ENCODE measurements at places on chromosomes 11 and 22.

DNA sequence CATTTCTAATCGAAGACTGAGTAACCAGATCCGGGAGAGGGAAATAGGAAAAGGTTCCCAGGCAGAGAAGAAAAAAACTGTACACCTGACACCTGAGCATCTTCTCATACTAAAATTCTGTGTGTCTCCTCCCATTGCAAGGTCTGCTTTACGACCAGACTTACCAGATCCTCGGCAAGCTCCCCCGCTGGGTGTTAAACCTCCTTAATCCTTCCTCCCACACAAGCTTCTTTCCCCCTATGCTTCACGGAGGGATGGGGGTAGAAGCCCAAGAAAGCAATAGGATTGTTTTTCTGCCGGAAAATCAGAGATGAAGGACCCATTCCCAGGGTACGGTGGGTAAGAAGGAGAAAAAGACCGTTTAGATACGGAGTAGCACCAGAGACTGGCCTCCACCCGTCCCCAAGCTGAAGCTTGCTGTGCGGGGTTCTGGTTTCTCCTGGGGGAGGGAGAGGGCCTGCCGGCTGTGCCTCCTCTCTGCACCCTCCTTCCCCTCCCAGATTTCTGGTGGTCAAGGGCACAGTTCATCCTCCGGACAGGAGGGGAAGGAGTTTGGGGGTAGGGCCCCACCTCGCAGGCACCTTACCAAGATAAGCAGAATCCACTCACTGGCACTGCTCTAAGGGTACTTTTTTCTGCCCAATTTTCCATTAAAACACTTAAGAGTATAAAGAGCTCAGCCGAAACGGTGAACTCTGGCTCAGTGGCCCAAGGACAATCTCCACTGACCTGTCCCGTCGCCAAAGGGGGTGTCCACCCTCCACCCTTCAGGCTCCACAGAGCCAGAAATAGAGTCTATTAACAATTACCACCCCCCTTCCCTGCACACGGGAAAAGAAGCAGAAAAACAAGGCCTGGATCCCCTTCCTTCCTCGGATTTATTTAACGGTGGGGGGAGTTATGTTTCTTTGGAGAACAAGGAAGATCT lies 1.2 kb downstream of the TOB2 start:
- DNase-seq: peak; percentile 31

DNA sequence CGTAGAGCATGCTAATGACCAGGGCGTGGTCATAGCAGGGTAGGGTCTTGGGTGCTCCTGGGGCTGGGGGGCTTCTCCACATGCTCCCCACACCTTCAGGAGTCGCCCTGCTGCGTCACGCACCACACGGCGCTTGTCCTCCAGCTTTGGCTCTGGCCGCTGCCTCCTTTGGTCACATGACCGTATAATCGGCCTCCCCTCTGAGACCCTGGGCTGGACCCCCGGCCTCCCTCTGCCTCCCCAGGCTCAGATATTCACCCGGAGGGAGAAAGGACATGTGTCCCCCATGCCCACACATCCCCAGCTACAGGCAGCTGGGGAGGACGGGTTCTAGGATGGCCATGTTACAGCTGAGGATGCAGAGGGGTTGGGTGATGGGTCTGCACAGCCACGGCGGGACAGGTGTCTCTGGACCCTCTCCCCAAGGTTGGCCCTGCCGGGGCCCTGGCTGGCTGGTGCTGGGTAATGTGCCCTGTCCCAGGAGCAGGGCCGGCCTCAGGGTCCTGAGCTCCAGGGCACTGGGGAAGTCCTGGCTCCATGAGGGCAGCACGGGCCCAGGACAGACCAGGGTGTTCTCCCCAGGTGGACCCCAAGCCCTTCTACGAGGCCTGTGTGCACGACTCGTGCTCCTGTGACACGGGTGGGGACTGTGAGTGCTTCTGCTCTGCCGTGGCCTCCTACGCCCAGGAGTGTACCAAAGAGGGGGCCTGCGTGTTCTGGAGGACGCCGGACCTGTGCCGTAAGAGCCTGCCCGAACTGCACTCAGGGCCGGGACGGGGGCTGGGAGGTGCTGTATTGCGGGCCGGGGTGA lies 14.5 kb downstream of the MUC2 start:
- no peak for DNase-seq

DNA sequence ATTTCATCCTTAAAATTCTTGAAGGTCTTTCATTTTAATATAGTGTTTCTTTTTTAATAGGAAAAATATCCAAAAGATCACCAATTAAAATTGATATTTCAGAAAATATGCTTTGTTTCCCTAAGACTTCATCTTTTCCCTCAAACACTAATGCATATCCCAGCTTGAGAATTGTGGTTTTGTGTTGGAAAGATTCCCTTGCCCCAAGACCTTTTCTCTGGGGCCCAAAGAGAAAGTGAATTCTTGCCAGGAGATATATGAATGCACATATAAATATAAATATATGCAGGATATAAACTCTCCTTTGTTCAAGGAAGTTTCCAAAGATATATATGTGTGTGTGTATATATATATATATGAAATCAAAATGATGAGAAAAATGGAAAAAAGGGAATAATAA lies 241.2 kb downstream of the FAM76B start:
- DNase-seq: no peak

DNA sequence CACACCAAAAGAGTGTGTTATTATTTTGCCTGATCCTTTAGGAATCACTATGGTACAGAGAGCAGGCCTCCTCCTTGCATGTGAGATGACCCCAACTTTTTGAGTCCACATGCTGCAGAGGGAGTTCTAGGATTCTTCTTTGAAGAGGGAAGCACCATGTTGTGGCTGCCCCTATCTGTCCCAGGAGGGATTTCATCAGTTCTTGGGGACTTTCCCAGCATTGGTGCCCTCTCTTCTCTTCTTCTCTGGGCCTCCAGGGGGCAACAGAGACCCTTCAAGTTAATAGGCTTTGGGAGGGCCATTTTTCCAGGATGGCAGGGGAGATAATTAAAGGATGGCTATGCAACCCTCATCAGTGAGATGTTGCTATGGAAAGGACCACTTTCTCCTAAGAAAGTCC lies 3.6 kb downstream of the MMP1 start:
- DNase-seq: peak; percentile 54

GRCh38 chr11:70176940-70177689 lies 26.0 kb upstream of the FADD start:
- no peak for DNase-seq

GRCh38 chr22:44648821-44649565 lies 53.0 kb upstream of the PRR5 start:
- no peak for DNase-seq

GRCh38 chr11:69044111-69045013 lies 4.4 kb upstream of the TPCN2 start:
- peak; percentile 65 for DNase-seq

DNA sequence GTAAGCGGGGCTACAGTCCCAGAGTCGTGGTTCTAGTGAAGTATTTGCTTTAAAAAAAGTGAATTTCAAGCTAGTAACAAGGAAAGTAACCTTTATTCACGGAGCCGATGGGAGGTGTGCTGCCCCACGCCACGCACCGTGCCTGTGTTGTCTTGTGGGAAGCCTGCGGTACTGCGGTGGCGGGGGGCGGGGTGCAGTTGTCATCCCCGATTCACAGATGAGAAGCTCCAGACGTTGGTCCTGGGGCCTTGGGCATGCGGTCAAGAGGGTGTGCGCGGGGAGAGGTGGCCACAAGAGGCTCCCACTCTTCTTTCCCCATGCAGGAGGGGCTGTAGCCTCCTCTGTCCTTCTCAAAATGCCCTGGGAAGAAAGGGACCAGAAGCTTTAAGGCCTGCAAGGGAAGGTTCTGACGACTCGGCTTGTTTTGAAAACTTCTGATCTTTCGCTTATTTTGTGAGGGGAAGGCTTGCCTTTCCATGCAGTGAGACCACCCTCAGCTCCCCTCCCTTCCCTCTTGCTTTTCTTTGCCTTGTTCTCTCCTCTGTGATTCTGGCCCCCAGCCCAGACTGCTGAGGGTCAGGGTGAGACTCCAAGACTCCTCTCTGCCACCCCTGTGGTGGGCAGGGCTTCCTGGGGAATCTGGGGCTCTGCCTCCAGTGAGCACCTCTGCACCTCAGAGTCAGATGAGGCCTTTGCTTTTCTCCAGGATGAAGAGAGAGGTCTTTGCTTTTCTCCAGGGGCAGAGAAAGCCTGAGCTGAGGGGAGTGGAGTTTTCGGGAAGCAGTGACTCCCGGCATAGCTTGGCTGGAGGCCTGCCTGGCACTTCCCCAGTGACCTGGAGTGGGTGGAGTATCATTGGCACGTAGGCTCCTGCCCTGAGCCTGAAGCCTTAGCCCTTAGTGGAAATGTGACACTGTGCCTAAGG lies 6.2 kb downstream of the GLB1L3 start:
- no peak for DNase-seq

DNA sequence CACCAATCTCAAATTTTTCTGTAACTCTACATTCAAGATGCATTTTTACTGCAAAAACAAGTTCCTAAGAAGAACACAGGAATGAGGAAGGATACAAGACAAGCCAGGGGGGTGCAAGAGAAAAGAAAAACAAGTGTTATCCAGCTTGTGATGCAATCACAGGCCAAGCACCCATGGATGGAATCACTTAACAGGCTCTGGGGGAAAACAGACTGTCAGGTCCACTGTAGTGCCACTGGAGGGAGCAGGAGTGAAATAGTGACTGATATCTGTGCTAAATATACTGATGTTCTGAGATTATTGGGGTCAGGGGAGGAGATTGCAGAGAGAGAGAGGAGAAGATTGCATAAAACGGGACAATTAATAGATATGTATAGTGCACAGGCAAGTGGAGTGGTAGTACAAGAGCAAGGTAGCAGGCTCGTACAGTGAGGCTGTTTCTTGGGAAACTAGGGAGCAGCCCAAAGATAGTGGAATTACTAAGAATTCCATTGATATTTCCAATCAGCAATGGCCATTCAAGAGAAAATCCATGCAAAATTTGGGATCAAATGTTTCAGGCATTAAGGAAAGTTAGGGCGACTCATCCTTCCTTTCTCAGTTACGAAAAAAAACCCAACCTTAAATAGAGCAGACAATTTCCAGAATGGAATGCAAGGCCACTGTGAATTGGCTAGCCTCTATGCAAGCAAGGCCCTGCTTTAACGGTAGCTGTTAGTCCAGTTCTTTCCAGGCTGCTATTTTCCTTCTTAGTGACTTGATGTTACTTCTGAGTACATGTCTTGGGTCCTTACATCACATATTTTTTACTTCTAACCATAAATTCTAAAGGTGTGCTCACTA lies 52.2 kb upstream of the CEP126 start:
- DNase-seq: peak; percentile 54

- DNase-seq: no peak
These were observed 131.3 kb downstream of the C11orf91 start for GRCh38 chr11:33569333-33569732.

DNA sequence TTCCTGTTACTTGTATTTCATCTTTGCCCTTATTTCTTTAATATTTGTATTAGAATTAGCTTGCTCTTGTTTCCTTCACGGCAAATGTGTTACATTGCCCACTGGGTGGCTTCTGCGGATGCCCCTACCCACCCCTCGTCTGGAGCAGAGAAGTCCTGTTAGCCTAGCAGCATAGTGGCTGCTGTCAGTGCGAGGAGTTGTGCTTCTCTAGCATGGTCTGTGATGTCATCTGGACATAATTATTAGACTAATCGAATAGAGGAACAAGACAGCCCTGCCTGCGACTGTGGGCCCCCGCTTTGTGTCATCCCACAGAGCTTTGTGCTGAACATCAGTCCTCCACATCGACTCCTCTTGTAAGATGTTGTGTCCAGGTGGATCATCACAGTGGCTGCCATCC lies 74.5 kb downstream of the PPP6R3 start:
- DNase-seq: no peak

GRCh38 chr11:126444072-126444471 lies 88.6 kb downstream of the ST3GAL4 start:
- DNase-seq: no peak

DNA sequence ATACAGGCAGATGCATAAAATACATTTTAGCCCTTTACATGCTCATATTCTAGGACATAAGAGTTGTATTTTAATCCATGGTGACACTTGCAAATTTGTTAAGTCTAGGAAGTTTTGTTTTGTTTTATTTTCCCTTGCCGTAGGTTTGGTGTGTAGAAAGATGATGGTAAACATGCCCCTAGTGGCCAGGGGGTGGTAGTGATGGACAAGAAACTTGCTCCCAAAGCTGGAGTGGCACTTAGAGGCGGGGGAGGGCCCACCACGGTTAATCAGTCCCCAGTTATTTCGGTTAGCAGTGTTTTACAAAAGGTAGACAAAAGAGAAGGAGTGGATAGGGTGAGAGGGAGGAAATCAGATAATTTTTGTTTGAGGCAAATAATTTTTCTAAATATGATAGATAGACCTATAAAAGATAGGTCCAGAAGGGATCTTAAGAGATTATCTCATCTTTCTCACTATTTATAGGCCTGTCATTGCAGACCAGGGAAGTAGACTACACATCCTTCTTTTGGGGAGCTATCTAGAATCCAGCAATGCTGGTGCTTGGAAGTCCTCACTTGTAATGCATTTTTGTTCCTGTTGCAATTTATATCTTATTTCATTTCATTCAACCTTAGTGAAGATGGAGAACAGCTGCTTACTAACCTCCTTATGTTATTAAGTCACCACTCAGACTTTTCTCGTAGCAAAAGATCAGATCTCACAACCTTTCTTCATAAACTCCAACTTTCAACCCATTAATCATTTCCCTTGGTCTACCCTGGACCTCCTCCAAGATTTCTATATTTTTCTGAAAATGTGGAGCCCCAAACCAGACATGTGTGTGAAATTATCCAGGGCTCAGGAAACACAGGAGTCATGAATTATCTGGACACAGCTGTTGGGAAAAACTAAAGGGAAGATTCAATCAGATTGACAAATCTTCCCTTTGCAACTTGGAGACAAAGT lies 5.9 kb upstream of the BDNF start:
- peak; percentile 28 for DNase-seq
